NCI-H748 treated with DMSO at 0.1 percent for 48 hours (cell line): ENCODE measurements at places on chromosomes 1 and 21.
A peak's percentile ranks its signal among the peaks of the same experiment; 100 is the strongest.

GRCh38 chr1:181014477-181015250, 8.0 kb downstream of the STX6 start:
- no peak for DNase-seq

- no peak for DNase-seq
Observed at GRCh38 chr1:202938287-202938925, 11.4 kb upstream of the KLHL12 start.

DNA sequence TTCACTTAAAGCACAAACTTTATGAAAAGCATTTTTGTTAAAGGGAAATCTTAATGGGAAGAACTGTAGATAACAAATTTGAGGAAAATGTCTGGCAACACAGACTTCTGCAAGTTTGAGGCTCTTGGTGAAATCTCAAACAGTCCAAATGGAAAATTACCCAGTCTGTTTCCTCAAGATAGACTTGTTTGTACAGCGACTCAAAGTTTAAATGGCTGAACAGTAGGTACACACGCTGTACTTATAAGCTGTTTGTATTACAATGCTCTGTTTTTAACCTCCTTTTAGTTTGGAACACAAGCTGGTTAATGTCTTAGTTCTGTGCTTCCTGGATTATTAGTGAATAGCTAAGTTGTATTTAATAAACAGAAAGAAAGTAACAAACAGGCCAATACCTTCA, 217.1 kb downstream of the NFIA start:
- no peak for DNase-seq

GRCh38 chr1:208835097-208835463, 590.9 kb upstream of the PLXNA2 start:
- peak; percentile 80 for DNase-seq

DNA sequence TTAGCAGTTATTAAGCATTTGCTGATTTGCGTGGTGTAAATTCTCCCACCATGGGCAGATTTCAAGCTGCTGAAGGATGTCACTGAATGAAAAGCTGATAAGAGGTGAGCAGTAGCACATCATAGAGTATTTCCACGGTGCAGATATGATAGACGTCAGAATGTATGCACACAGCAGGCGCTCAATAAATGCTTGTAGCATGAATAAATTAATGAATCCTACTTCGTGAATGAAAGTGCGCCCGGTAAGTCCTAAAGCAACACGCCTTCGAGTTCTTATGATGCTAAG, 510 bp upstream of the UBIAD1 start:
- DNase-seq, result no peak

DNA sequence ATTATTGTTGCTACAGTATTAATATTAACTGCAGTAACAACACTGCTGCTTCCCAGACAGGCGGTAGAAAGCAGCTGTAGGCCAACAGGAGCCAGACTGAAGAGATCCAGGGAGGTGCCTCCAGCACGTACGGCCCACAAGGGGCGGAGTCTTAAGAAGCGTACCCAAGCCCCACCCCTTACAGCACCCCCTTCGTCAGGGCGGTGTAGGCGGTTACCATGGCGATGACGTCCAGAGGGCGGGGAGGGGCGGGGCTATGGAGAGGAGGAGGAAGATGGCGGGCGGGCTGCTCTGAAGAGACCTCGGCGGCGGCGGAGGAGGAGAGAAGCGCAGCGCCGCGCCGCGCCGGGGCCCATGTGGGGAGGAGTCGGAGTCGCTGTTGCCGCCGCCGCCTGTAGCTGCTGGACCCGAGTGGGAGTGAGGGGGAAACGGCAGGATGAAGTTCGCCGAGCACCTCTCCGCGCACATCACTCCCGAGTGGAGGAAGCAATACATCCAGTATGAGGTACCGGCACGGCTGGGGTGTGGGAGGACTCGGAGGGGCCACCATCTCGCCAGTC, at the start of gene XPR1:
TSS of gene XPR1 (plus strand) at position 257 of the 560 bp plus-strand sequence. CDS start at position 437, 180 bp downstream.
- DNase-seq, result peak; percentile 91

DNA sequence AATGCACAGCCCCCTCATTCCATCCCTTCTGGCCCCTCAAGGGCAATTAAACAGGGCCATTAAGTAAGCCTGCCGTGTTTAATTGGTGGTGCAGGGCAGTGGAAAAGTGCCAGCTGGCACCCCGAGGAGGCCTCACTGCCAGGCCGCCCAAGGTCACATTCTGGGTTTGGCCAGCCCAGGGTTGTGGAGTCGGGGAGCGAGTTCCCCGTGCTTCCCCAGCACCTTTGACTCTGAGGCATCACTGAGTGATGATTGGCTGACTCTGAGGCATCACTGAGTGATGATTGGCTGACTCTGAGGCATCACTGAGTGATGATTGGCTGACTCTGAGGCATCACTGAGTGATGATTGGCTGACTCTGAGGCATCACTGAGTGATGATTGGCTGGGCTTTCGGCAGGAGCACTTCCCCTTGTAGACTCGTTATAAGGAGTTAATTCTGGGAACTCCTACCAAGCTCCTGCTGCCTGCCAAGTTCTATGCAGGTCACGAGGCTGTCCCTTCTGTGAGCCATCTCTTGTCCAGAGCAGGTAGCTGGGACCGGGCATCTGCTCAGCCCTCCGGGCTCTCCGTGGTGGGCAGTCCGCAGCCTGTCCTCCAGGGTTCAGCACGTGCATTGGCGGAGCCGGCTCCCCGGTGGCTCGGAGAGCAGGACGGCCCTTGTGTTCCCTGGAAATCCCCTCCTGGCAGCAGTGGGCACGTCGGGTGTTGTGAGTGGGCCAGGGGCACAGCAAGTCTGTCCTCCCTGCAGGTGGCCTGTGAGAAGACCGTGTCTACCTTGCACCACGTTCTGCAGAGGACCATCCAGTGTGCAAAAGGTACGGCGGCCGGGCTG, 20.9 kb downstream of the CSTB start:
- DNase-seq, result no peak

DNA sequence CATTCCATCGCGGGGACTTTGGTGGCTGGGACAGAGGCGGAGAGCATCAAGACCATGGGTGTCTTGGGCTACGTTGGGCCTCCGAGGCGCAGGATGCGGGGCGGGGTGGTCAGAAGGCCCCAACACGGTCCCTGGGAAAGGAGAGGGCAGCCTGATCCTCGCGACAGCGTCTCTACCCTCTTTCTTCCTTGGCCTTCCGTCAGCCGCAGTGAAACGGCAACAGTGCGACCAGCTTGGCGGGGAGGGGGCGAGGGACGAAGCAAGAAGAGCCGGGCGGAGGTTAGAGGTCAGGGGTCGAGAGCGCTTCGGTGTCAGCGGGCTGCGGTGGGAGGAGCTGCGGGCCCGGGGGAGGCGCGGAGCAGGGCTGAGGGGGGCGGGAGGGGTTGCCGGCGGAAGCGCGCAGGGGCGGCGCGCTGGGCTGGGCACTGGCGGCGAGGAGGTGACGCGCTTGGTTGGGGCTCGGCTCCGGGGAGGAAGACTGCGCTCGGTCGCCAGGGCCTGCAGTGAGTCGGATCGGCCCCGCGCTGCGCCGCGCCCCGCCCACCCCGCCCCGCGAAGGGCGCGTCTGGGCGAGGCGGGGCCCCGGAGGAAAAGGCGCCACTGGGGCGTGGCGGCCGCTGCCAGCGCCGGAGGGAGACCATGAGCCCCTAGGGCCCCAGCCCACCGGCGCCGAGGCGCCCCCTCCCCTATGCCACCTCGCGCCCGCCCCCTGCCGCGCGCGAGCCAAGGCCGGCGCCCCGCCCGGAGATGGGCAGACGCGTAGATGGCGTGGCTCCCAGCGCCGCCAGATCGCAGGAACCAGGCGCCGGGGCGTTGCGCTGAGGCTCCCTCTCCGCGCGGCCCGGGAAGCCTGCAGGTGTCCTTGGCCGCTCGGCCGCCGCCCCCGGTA, at the start of gene KCNC4:
TSS of gene KCNC4 (plus strand) at position 600 of the 889 bp plus-strand sequence. CDS start 1,186 bp downstream, outside the sequence.
- DNase-seq, result peak; percentile 80

DNA sequence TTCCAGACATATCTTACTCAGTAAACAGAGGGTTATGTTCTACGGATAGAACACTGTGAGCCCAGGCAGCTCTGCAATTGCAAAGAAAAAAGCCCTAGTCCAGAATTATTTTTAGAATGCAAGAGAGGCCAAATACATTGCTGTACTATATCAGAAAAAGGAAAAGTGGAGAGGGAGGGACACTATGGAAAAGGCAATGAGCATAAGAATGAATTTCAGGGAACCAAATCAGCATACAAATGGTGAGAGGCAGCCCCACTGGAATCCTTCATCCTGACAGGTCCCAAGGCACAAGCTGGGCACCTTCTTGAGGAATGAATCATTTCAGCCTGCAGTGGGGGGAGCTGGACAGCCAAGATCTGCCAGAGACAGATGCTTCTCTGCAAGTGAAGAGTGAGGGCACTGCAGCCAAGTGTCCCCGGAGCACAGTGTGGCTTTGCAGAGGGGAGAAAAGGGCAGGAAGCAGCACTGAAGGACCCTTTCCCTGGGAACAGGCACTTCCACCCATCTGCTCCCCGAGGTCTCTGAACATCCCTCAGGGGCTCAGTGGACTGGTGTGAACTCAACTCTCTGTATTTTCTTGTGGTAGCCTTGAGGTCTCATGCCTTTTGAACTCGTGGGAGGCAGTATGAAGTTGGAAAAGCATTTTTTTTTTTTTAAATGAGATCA, 115.6 kb downstream of the XCL2 start:
- DNase-seq, result no peak

GRCh38 chr1:209231476-209232156, 351.9 kb upstream of the CAMK1G start:
- no peak for DNase-seq

DNA sequence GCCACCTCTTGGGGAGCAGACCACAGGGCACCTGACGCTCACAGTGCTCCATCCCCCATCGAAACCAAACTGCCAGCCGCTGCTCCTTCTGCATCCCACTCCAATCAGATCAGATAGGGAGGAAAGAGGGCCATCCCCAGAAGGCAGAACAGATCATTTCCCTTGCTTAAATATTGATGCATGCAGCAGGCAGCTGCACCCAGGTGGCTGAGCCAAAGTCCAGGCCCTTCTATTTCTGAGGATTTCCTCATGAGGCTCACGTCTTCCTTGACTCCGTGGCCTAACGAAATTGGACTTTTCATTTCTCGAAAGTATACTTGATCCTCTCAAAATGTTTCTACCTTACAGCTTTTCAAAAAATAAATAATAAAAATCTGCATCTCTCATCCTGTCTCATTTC, 239.2 kb downstream of the ATG4C start:
- DNase-seq, result no peak

GRCh38 chr1:40799351-40799867, 15.8 kb downstream of the KCNQ4 start:
- no peak for DNase-seq

DNA sequence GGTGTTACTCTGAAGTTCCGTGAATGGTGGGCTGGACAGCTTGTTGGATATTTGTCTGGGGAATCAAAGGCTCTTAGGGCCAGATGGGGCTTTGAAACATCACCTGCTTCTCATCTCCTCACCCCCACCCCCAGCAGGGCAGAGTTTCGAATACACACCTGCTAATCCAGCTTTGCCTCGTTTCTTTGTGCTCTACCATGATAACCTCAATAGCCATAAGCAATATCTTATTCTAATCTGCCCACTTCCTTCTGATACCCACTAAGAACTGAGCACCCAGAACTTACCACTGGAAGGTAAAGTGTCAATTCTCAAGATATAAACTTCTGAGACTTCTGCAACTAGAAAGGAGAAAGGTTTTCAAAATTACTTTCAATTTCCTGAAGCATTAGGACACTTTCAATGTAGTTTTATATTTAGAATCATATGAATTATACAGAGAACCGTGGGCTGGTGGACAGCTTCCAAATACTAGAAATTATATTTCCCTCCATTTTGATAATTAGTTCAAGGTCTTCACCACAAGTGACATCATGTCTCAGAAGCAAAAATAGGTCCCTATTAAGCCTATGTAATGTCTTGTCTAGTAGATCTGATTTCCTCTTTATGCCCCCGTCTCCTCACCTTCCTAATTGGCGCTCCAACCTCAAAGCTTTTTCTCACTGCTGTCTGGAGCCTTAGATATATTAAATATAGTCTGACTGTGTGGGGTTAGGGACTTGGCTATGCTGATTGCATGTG, 64.4 kb upstream of the NEK2 start:
- no peak for DNase-seq

DNA sequence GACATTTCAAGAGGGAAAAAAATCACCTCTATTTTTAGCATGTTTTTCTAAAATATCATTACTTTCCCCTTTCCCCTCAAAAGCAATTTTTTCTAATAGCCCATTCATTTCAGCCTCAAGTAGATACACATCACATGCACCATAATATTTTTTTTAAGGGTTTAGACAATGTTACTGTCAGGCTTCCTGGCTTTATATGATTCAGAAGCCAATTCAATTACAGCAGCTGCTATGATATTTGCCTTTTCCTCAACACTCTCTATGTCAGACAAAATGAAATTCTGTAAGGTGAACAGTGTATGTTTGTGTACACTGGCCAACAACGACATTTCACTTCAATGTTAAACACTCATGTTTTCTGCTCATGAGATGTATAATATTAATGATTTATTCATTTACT, 46.5 kb downstream of the OMA1 start:
- no peak for DNase-seq

DNA sequence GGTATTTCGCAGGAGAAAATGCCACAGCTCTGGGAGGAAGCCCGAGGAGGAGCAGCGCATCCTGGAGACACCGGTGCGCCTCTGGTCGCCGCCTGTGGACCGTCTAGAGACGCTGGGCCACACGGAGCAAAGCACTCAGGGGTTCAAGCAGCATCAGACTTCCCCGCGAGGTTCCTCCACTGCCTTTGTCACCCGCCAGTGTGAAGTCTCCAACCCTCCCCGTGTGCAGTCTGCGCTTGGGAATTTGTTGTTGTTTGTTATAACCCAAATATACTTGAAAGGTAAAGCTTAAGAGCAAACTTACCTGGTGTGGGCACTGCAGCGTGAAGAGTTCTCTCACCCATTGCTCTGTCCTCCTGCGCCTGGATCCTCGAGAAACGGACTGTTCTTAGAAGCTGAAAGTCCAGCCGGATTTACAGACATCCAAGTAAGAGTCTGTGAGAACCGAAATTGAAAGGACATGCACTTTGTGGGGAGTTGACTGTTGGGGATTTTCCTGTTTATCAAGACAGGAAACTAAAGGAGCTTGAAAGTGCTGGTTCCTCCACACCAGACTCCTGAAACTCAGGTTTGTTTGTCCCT, at the start of gene GBP4:
TSS of gene GBP4 (minus strand) at position 452 of the 582 bp plus-strand sequence. CDS start at position 344, 108 bp downstream.
- no peak for DNase-seq

DNA sequence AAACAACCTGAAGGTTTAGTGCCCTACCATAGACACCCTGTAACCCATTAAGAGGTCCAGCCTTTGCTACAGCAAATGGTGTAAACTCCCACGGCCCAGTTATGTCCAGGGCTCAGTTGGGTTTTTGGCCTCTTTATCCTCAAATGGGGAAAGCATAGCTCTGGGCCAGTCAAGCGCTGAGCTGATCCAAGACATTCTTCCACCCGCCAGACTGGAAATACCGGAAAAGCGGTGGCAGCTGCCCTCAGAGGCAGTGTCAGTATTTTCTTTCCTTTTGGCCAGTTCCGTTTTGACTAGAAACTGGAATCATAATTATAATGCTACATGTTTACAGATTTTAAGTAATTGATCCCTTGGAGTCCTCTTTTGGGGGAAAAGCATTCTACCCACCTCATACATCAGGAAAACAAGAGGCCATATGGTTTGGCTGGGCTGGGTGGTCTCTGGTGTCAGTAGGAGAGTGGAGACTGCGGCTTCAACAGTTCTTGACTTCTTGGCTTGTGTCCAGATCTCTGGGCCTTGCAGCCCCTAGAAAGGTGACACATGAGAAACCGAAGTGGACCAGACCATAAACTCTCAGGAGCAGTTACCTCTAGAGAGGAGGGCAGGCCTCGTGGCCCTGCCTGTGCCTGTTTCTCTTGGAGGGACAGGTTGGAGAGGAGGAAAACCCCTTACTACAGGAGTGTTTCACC, 30.2 kb upstream of the CLDN14 start:
- DNase-seq, result no peak

- DNase-seq, result no peak
Observed at GRCh38 chr21:20259031-20259867, 739.0 kb upstream of the NCAM2 start.
